Panc1 (cell line): ENCODE measurements at places on chromosomes 3 and 15. TPM values are rescaled to one million over a fixed set of nuclear protein-coding genes. Genes with fewer than 3 reads are reported as not detected.

GRCh38 chr3:20344400-20344959 is 158.5 kb upstream of the SGO1 start:
- DNase-seq = no peak

DNA sequence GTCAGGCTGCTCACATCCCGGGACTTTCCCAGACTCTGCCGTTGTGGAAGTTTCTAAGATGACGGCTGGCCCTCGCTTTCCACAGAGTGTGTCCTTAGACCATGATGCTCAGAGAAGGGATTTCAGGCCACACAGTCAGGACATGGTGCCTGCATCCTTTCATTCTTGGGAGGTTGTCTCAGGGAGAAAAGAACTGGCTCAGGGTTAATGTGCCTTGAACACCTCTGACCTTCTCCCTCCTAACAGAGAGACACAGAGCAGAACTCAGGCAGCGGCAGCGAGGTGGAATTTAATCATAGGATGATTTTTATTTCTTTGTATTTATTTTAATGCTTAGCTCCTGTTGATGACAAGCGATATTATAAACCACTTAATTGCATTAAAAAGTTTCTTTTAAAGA is 96.9 kb upstream of the ATP2B2 start:
- DNase-seq = no peak

GRCh38 chr3:143158014-143158988 is 38.7 kb downstream of the CHST2 start:
- no peak for DNase-seq

DNA sequence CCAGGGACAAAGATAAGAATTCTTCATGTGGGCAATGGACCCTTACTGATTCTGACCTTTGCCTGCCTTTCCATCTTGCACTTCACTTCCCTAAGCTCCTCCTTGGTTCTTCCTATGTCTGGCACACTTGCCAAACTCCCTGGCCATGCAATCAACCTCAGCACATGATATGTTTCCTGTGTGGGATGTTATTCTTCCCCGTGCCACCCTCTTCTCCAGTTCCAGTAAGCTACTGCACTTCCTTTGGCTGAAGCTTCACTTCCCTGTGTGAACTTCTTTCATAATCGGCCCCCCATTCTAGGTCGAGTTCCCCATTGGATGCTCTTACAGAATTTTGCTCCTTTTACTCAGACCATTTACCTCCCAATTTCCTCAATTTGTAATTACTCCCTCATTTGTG is 10.7 kb upstream of the TASOR start:
- DNase-seq = no peak

DNA sequence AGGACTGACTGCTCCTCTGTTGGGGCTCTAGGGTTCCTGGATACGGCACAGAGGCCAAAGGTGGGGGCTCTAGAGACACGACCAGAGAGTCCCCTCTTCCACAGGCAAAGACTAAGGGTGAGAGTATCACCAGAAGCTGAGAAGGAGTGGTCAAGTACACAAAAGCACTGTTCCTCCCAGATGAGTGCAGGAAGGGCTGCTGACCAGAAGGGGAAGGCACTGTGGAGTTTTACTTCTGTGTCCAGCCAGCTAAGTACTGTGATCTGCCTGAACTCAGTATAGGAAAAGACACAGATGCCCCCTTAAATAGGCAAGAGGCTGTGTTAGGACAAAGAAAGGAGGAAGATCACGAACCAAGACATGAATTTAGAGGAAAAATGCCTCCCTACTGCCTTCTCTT is 11.7 kb downstream of the MRPS11 start:
- DNase-seq = no peak

DNA sequence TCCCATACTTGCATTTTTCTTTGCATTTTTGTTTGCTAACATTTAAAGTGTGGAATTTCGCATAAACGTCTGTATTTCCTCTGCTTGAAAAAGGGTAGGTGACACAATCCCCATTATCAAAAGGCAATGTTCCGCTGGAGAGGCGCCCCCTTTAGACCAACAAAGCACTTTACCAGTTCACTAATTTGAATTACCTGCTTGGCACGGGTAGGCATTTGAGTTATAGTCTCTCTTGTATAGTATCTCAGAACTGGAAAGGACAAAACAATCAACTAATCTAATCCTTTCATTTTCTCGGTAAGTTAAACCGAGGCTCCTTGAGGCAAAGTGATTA is 775 bp upstream of the CCDC39 start:
- DNase-seq = peak; percentile 36

- DNase-seq = no peak
Measured at GRCh38 chr3:193771011-193771652, 178.1 kb downstream of the OPA1 start.

GRCh38 chr3:47324278-47324865 is 41.6 kb downstream of the KLHL18 start:
- peak; percentile 42 for DNase-seq

GRCh38 chr3:117595615-117596014 is 886.0 kb downstream of the TUSC7 start:
- DNase-seq = no peak

- DNase-seq = no peak
Measured at GRCh38 chr3:11221818-11222415, 50.3 kb upstream of the ATG7 start.

DNA sequence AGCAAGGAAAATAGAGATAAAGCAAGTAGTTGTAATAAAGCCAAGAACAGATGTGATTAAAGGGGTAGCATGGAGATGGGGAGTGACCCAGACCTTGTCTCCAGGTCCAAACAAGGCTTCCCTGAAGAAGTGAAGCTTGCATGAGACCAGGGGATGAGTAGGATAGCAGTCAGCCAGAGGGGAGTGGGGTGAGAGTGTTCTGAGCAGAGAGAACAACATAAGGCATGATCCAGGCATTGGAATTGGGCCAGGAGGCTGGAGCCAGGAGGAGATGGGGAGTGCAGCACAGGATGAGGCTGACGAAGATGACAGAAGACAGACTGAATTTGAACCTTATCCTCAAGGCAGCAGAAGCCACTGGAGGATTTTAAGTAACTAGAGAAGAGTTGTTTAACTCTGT is 7.2 kb downstream of the TMOD2 start:
- no peak for DNase-seq

- no peak for DNase-seq
Measured at GRCh38 chr3:168053115-168053514, 42.6 kb downstream of the GOLIM4 start.

DNA sequence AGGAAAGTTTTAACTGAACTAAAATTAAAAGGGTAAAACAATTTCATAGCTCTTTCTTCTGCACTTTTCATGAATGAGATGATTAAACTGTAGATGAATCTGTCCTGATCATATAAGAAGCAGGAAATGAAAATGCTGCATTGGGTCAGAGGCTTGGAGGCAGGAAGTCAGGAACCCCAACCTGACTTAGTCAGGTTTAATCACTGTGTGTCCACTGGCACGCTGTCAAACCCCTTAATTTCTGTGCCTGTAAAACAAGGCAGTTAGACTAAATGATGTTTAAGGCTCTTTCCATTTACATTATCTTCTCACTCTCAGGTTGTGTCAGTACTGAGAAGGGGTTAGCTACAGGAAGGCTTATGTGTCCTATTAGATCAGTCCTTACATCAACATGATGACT is 193.3 kb upstream of the TTC14 start:
- DNase-seq = peak; percentile 18

The RSL24D1 gene
- total RNA-seq = 59.8 TPM

The IL17RD gene
- 3.5 TPM for total RNA-seq

The PTPRG gene
- total RNA-seq = 0.74 TPM

The METTL6 gene
- 16.5 TPM for total RNA-seq

The SCG5 gene
- total RNA-seq = 0.67 TPM
